ENCODE measurements at places on chromosomes 13 and 19.

DNA sequence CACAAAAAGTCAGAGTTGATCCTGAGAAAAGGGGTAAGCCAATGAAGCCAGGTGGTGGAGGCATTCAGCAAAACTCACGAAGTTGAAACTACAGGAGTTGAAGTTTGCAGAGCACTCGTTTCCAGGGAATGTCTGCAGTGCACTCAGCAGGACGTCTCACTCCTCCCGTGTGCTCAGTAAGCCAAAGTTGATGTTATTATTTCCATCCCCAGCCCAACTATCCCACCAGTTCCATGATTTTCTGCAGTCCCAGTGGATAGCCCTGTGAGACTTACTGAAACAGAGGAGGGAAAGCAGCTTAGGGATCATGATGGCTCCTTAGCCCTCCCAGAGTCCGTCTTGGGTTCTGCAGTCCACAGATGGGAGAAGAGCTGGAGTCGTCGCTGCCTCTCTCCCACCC, at the start of gene TARM1:
TARM1 (minus strand) TSS at position 334 of the 400 bp plus-strand sequence; CDS start at position 309, 25 bp downstream.
- no peak for DNase-seq

- peak; percentile 17 for DNase-seq
These were observed 104.4 kb downstream of the DOCK9 start for GRCh38 chr13:98873377-98874028.

- no peak for DNase-seq
These were observed 366.4 kb downstream of the KLF12 start for GRCh38 chr13:73767747-73768315.

GRCh38 chr13:43883631-43884030, 3.9 kb downstream of the LACC1 start:
- DNase-seq: no peak

DNA sequence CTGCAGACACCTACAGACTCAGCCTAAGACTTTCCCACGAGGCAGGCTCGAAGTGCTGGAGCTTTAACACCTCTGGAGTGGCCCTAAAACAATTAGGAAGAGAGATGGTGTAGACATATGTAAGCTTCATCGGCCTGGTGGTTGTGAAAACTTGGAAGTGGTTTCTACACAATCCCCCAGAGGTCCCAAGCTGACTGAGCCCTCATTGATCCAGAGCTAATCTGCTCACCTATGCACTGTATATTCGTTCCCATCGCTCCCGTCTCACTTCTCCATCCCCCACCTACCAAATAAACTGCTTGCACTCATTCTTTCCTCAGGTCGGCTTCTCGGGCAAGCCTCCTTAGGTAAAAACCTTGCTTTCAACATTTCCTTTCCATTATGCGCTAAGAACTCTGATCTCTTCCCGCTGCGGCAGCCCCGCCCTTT, 767 bp upstream of the ZNF793 start:
- no peak for DNase-seq

GRCh38 chr19:7931221-7932061, 5.5 kb upstream of the CTXN1 start:
- no peak for DNase-seq

DNA sequence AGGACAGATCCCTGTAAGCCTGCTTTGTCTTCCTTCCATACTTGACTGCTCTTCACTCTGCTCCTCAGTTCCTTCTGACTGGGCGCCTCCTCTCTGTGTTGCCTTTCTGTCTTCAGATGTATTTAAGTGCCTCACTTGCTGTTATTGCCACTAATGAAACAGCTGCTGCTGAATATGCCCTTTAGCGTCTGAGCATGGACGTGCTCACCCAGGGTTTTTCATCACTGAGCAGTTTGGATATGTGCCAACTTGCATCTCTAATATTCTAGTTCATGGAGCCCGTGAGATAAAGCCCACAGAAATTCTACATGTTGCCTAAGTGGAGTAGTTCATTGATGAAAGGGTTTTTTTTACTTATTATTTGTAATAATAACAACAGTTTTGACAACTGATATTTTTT, 198.2 kb downstream of the MYO16 start:
- no peak for DNase-seq

DNA sequence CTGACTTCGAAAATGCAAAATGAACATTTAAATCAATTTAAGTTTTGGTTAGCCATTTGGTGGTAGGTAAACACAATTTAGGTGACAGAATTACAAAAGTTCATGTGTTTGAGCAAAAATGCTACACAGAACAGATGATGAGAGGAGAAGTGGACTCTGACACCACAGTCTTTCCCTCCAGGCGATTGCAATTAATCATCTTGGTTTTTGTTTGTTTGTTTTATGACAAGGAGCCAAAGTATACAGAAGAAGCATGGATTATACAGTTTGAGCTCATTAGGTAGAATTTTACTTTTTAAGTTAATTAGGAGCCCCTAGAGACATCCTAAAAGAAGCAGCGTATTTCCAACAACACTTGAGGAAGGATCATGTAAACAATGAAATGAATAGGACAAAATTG, 49.3 kb upstream of the FREM2 start:
- no peak for DNase-seq

DNA sequence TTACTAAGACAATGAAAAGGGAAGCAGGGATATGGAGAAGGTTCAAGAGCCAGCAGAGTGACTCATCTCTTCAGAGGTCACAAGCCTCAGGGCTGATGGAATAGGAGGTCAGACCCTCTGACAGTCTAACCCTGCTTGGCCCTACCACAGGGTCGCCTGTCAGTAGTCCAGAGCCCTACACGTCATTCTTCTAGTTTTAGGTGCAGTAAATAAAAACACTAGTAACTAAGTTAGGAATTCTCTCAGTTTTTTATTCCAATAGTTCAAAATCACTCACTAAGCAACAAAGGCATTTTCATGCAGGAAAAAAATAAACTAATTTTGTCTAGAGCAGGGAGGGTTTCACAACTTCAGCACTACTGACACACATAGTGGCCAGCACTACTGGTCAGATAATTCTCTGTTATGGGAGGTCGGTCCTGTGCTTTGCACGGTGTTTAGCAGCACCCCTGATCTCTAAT, 27.2 kb downstream of the FOXO1 start:
- no peak for DNase-seq

- no peak for DNase-seq
These were observed 606.9 kb downstream of the PCDH9 start for GRCh38 chr13:66623129-66623820.

GRCh38 chr13:21683034-21683733, 12.3 kb downstream of the FGF9 start:
- no peak for DNase-seq
